ENCODE measurements at places on chromosomes 4 and X.
A peak's percentile ranks its signal among the peaks of the same experiment; 100 is the strongest.

DNA sequence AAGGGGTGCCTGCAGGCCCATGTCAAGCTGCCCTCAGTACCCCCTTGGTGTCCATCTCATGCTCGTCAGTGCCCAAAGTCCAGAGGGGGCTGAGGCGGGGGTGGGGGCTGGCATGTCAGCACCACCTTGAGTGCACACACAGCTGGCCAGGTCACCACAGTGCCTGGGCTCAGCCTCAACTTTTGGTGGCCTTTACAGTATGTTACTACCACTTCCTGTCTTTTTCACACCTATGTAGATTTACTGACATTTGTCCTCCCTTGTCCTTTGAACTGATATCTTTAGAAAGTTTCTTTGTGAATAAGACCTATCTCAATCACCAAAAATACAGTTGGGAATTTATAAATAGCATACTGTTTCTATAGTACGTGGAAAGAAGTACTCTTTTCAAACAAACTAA is 58.7 kb upstream of the NPNT start:
- no peak for DNase-seq

DNA sequence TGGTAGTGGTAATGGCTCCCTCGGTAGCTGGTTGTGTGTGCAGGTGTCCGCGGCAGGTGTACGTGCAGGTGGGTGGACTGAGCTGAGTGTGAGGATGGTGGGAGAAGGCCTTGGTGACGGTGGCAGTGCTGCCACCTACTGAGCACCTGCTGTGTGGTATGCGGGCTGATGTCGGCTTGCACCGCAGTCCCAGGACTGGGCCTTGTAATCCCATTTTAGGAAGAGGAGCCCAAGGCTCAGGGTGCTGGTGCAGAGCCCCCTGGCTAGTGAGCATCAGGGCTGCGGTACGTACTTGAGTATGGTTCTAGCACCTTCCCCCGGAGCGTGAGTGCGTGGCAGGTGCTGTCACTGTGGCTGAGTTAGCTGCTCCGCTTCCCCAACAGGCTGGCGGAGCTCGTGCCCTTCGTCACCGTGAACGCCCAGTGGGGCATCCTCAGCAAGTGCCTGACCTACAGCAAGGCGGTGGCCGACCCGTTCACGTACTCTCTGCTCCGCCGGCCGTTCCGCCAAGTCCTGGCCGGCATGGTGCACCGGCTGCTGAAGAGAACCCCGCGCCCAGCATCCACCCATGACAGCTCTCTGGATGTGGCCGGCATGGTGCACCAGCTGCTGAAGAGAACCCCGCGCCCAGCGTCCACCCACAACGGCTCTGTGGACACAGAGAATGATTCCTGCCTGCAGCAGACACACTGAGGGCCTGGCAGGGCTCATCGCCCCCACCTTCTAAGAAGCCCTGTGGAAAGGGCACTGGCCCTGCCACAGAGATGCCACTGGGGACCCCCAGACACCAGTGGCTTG is 5.7 kb upstream of the CPZ start:
- DNase-seq, result no peak

- DNase-seq, result no peak
These were observed 68.9 kb upstream of the FAM47B start for GRCh38 chrX:34873500-34874225.

GRCh38 chrX:11341274-11342201 is 48.3 kb downstream of the AMELX start:
- no peak for DNase-seq

- no peak for DNase-seq
These were observed 628 bp downstream of the SCLT1 start for GRCh38 chr4:129092631-129093190.

GRCh38 chrX:42954880-42955279 is 176.9 kb upstream of the PPP1R2C start:
- DNase-seq, result no peak

- no peak for DNase-seq
These were observed 49.5 kb downstream of the CLDN34 start for GRCh38 chrX:10016519-10017132.

DNA sequence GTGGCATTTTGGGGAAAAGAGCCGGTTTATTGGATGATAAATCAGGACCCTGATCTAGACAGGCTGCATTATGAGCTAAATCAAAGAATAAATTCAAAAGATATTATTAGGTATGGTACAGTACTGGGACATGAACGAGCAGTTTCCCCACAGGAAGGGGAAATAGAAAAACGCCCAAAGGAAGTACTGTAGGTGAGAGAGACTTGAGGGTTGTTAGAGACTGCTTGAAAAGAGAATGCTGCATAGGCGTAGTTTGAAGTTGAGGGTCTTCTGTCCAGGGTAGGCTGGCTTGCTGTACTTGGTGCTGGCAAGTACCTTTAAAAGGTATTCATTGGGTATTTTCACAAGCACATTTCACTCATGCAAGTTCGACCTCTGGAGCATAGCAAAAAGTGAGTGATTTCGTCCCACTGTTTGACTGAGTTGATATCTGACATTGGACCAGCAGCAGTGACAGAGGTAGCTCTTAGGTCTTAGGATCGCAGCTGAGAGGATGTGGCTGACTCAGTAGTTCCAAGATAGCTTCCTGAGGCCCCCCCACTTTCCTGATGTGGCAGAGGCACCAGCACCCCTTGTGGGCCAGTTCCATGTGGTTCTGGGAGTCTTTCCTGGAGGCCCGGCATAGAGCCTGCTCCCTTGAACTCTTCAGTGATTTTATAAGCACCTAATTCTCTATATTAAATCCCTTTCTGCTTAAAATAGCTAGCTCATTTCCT is 64.3 kb downstream of the TMEM131L start:
- DNase-seq, result no peak

GRCh38 chrX:53290441-53291041 is 9.2 kb upstream of the IQSEC2 start:
- no peak for DNase-seq

DNA sequence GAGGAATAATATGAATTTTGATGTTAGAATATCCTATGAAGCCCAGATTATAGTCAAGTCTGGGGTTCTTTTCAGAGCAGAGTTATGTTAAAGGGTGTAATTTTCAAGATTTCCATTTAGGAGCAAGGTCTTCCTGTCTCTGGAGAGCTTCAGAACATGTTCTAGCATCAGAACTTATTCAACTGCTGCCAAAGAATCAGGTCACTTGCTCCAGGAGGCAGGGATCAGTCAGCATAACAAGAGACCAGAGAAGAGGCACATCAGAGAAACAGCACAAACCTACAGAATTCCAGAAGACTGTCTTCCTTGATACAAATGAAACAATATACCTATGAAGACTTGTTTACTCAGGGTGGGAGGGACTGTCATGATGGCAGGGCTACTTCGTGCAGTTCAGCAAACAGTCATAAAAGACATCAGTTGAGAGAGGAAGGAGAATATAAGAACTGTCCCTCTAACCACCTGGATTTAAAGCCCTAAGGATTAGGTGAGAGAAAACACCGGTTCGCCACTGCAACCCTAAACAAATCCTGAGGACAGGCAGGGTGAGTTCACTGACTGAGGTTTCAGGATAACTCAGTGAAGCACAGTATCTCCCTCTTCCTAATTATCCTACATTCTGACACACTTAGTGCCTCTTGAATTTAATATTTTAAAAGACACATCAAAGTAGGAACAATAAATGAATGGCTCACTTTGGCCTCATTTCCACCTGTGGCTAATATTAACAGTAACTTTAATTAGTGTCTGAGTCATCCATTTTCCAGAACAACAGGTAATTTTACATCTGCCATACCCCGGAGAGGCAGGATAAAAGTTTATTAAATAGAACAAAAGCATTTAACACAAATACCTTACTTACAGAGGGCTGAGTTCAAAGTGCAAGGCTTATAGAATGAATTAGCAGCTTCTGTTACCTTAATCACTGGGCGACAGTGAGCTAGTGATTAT is 93.0 kb downstream of the HDAC8 start:
- DNase-seq, result peak; percentile 17

DNA sequence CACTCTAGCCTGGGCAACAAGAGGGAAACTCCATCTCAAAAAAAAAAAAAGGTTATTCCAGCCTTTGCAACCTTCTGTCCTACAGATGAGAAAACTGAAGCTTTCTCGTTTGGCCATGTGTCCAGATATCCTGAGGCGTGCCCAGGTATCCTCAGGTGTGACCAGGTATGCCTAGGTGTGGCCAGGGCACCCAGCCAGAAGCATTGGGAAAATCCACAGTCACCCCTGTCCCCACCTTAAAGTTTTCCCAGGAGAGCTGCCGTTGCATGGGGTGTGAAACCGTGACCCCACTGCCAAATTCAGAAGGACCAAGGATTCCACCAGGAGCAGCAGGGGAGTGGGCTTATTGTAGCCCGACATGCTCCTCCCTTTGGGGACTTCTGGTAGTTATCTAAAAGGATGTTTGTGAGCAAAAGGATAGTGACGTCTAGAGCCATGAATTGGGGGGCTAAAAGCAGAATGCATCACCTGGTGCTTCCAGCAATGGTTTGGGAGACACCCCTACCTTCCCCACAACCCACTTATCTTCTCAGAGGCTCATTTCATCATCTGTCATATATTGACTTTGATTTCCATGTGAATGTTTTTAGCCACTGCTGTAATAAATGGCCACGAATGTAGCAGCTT is 4.0 kb upstream of the DHRSX start:
- DNase-seq, result no peak

GRCh38 chr4:162149644-162150043 is 14.2 kb downstream of the FSTL5 start:
- DNase-seq, result no peak

GRCh38 chr4:83112678-83113428 is 1.7 kb downstream of the PLAC8 start:
- no peak for DNase-seq

DNA sequence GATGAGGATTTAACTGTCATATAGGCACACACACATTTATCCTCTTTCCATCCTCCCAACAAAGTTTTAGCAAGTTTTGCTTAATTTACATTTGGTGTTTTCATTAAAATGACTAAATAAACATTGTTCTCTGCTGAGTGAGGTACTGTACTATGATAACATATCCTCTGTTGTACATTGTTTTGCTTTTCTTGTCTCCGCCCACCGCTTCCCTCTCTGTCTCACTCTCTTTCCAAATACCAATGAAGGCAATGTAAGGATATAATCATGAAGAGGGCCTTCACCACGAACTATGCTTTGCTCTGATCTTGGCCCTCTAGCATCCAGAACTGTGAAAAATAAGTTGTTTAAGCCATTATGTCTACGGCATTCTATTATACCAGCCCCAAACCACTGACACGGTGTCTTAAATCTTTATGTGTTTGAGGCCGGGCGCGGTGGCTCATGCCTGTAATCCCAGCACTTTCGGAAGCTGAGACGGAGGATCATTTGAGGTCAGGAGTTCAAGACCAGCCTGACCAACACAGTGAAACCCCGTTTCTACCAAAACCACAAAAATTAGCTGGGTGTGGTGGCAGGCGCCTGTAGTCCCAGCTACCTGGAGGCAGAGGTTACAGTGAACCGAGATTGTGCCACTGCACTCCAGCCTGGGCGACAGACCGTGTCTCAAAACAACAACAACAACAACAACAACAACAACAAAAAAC is 65.3 kb downstream of the HPRT1 start:
- no peak for DNase-seq

DNA sequence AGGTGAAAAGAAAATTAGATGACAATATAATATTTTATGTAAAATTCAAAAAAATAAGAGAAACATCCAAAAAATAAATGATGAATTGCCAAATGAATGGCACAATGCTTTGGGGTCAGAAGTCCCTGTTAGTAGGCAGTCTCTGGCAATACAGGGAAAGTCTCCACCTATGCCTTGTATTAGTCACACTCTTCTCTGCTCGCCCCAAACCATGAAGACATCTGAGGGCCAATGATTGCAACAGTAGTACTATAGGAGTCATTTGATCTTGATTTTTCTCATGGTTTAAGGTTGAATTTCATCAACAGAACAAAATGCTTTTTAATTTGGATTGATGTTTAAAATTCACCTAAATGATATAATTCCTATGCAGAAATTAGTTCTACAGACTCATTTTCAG is 3.9 kb upstream of the PRSS12 start:
- no peak for DNase-seq

- no peak for DNase-seq
These were observed 847.8 kb downstream of the RAPGEF2 start for GRCh38 chr4:159950707-159951106.

- DNase-seq, result peak; percentile 38
These were observed 60.3 kb upstream of the HSD17B10 start for GRCh38 chrX:53494436-53494835.

GRCh38 chrX:117998171-117998570 is 118.4 kb downstream of the KLHL13 start:
- no peak for DNase-seq

- DNase-seq, result no peak
These were observed 90.3 kb downstream of the DHRSX start for GRCh38 chrX:2410279-2411020.

DNA sequence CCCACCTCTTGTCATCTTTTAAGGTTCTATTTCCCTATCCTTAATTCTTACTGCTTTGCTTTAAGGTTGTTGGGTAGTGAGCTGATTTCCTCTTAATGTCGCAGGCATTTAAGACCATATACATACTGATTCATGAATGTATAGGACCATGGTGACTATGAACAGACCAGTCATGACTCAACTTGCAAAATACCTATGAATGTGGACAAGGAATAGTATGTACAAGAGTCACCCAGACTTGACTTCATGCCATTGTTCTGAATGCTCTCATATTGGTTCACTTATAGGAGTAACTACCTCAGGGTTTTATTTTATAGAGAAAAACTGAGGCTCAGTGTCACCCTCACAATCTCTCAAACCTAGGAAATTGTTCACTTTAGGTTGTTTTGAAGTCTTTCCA is 44.3 kb downstream of the CCNG2 start:
- DNase-seq, result no peak

GRCh38 chrX:69177511-69178162 is 12.4 kb upstream of the PJA1 start:
- no peak for DNase-seq

All from NCI-H146 (cell line).